ENCODE measurements at places on chromosomes 2 and 18.
A peak's percentile ranks its signal among the peaks of the same experiment; 100 is the strongest.

- DNase-seq = no peak
Observed at GRCh38 chr2:74290466-74291217, 52.6 kb downstream of the SLC4A5 start.

DNA sequence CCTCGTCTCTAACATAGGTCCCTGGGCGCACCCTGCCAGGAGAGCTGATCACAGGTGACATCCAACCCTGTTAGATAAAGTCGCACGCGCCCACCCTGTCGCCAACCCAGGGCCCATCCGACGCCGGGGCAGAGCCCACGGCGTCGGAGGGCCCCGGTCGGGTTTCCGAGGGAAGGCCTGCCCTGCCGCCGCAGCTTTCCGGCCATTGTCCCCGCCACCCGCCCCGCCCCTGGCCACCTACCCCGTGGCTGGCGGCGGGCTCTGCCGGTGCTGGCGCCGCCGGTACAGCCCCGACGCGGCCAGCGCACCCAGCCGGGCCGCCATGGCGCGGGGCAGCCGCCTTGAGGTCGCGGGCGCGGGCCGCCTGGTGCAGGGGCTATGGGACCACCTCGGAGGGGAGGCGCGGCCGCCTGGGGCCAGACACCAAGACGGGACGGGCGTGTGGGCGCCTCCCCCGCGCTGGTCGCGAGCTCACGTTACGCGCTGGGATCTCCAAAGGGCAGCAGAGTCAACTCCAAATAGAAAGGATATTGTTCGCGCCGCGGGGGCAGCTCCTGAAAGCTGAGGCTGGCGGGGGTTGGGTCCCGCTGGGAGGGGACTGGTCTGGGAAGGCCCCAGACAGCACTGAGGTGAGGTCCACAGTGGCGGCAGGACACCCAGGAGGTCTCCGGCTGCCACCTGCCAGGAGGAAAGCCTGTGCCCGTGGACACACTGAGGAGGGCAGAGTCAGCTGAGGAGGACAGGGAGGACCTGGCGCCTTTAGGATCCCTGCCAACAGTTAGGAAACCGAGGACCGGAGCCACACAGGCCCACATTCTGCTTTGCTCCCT lies 11.1 kb downstream of the LIMS2 start:
- DNase-seq = no peak

GRCh38 chr2:171166328-171166983 lies 5.8 kb upstream of the TLK1 start:
- peak; percentile 84 for DNase-seq

GRCh38 chr18:12233378-12233777 lies 20.8 kb upstream of the CIDEA start:
- DNase-seq = peak; percentile 81

- peak; percentile 74 for DNase-seq
Observed at GRCh38 chr18:7924616-7925015, 357.5 kb downstream of the PTPRM start.

- no peak for DNase-seq
Observed at GRCh38 chr18:50869150-50869549, 9.8 kb upstream of the ME2 start.

GRCh38 chr2:164816046-164816445 lies 25.6 kb downstream of the COBLL1 start:
- no peak for DNase-seq

GRCh38 chr18:75128911-75129716 lies 79.8 kb downstream of the PTGR3 start:
- DNase-seq = no peak

DNA sequence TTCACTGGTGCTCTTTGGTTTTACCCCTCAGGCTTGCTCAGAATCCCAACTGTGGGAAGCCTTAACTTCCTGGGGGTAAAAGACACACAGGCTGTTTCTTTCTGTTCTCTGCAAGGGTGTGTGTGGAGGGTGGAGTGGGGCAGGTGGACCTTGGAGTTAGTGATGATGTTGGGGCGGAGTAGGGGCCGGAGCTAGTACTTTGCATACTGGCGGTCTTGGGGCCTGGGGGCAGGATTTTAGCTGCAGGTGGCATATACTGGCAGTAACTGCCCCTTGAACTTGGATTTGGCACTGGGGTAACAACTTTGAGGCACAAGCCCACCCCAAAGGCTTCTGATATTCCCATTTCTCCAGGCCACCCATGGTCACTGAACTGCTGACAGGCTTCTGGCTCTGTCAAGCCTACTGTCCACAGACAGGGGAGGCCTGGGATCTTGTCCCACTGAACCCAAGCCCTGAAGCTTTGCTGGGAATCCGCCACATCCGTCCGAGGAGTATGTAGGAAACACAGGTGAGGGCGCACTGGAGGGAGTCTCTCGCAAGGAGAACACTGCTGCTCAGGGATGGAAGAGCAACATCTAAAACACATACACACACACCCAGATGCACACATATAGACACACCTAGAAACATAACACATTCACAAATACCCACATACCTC lies 258.9 kb downstream of the DYSF start:
- no peak for DNase-seq

GRCh38 chr2:55134316-55134706 lies 84.1 kb upstream of the RTN4 start:
- DNase-seq = no peak

DNA sequence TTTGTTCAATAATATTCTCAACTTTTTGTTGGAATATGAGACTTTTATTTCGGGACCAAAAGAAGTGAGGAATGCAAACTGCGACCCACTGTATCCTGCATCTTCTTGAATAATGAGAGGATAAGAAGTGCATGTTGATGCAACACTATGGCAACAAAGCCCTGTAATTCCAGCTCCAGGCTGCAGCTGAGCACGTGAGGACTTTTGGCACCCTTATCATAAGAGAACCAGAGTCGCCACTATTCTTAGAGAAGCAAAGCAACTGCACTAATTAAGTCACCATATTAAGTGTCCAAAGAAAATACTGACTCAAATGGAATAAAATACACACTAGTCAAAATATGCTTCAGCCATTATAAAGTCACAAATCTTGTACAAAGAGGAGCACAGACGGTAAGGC lies 65.8 kb downstream of the FAM210A start:
- DNase-seq = peak; percentile 19

DNA sequence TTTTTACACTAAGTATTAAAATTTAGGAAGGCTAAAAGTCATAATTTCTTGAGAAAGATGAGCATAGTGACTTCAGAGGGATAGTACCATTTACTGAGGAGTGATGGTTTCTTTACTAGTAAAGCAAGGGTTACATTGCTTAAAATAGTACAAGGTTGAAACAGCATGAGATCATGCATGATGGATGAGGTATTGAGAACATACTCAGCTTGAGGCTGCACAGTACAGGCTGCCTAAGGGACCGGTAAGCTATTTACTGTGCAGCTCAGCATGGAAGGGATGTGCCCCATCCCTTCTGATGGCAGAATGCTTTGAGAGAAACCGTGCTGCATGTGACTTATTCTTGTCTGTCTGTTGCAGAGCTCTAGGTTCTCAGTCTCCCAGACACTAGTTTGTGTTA lies 122.1 kb downstream of the EML6 start:
- DNase-seq = peak; percentile 51

DNA sequence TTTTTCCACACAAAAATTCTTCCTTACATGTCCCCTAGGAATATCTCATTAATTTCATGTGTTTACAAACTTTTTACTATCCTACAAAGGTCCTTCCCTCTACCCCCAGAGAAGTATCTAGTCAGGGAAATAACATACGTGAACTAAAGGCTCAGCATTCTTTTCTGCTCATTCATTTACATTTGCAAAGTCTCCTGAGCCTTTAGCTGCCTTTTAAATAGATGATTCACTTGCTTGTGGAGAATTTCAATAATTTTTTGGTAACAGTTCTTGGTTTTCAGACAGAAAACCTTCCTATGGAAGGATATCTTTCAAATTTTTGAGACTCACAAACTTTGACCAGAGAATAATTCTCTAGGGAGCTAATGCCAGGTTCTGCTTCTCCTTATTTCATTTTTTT lies 81.5 kb upstream of the RMDN2 start:
- peak; percentile 59 for DNase-seq

DNA sequence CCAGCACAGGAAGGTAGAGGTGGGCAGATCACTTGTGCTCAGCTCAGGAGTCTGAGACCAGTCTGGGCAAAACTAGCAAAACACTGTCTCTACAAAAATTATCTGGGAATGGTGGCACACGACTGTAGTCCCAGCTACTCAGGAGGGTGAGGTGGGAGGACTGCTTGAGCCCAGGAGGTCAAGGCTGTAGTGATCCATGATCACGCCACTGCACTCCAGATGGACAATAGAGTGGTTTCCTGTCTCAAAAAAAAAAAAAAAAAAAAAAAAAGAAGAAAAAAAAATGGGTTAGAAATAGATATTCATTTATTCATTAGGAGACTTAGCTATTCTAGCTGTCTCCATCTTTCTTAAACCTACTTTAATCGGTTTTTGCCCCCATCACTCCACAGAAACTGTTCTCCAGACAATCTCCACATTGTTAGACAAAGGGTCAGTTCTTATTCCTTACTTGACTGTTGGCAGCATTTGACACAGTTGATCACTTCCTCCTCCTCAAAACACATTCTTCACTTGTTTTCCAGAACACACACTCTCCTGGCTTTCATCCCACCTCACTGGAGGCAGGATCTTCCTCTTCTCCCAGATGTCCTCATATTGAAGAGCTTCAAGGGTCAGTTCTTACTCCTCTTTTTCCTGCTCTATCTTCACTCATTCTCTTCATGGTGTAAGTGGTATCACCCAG lies 103.1 kb downstream of the DTNB start:
- peak; percentile 22 for DNase-seq

- DNase-seq = no peak
Observed at GRCh38 chr18:33906046-33906445, 318.7 kb downstream of the NOL4 start.

DNA sequence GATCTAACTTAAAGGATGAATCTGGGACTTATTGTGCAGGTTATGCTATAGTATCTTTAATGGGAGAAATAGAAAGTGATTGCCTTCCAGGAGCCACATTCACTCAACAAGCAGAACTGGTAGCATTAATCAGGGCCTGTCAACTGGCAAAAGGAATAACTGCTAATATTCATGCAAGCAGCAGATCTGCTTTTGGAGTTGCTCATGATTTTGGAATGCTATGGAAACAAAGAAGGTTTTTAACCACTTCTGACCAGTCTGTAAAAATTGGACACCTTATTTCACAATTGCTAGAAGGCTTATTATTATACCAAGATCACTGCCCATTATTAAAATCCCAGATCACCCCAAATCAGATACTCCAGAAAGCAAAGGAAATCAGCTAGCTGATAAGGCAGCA lies 200.4 kb downstream of the MREG start:
- peak; percentile 80 for DNase-seq

DNA sequence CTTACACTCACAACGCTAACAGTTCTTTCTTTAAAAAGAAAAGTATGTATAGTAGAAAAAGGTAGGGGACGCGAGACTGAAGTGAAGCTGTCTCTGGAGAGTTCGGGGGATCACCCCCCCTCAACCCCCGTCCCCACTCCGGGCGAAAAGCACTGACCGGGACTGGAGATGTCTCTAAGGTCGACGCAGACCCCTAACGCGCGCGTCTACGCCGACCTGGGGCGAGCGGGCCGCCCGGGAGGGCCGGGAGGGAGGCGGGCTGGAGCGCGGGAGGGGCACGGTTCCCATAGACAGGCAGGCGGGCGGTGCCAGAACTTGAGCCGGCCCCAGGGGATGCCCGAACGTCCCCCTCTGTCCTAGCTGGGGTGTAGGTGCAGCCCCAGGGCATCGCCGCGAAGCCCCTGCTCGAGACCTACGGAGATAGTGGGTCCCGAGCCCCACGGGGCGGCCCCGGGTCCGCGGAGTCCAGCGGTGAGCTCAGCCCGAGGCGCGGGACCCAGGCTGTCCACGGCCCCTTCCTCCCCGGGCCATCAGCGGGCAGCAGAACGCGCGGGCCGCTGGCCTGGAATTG lies 82.2 kb downstream of the CHRNA1 start:
- DNase-seq = no peak

- DNase-seq = no peak
Observed at GRCh38 chr2:241330616-241330981, 14.9 kb downstream of the SEPTIN2 start.

DNA sequence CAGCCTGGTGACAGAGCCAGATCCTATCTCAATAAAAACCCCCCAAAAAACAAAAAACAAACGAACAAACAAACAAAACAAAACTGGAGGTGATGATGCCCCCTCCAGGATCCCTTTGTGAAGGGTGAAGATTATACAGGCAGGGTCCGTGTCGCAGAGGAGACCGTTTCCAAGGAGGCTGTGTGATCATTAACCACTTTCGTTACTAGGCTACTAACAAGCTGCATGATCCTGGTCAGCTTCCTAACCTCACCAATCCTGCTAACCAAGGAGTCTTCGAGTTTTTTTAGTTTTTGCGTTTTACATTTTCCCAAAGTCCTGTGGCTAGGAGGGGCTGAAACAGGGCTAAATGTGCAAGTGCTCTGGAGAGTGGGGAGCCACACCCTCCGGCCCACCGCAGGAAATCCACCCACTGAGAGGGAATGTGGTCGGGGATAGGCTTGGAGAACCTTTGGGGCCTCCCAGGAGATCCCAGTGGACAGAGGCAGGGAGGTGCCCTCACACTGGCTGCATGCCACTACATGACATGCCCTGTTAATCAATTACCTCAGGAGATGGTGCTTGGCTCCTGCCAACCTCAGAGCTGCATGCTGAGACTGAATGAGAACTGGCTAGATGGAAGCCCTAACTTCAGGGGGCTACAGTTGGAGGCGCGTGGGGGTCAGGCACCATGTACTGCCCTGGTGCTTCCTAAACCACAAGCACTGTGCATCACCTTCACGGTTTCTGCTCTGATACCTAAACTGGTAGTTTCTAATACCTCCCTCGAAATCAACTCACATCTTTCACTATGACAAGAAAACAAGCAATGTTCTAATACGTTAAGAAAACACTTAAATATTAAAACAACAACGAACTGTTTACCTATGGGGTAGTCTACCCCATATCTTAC lies 67.5 kb upstream of the RGPD5 start:
- no peak for DNase-seq

GRCh38 chr2:18762667-18763066 lies 173.3 kb upstream of the NT5C1B start:
- DNase-seq = no peak

- no peak for DNase-seq
Observed at GRCh38 chr2:236959036-236959435, 126.7 kb upstream of the COPS8 start.

GRCh38 chr2:96359310-96359709 lies 23.7 kb downstream of the NCAPH start:
- DNase-seq = peak; percentile 8

GRCh38 chr2:68997401-68997800 lies 15.6 kb upstream of the ANTXR1 start:
- no peak for DNase-seq

DNA sequence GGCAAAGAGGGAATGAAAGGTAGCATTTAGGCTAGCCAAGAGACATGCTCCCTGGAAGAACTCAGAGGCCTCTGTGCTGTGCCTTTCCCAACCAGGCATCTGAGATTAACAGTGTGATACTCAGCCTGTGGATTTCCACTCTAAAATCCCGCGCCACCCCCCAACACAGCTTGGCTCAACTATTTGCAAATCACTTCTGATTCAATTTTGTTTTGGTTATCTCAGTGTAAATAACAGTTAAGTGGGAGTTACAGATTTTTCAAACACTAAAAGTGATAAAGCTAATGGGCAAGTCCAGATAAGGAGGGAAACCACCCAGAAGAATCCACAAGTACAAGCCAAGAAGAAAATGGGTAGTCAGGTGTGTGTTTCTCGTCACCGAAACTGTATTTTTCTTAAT lies 1.4 kb upstream of the NRP2 start:
- no peak for DNase-seq

GRCh38 chr18:56516789-56517188 lies 121.6 kb downstream of the TXNL1 start:
- DNase-seq = no peak

GRCh38 chr2:58984731-58985130 lies 743.6 kb upstream of the FANCL start:
- peak; percentile 35 for DNase-seq

GRCh38 chr2:179811042-179811441 lies 50.4 kb downstream of the ZNF385B start:
- DNase-seq = no peak
